ENCODE measurements at places on chromosomes 3 and 15.

DNA sequence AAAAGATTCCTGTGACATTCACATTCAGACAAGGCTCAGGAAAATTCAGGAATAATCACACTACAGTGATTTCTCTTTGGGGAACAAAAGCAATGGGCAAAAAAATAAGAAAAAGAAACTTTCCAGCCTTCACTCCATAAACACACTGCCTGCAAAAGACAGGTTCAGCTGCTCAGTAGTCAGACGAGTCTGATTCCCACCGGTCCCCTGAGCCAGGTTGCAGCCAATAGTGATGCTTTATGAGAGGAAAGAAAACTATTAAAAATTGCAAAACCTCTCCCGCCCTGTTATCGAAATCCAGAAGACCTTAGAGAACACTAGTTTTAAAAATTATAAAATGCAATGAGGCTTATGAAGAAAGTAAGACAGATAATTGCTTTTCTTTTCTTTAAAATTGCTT is 8.5 kb downstream of the PLCH1 start:
- DNase-seq = no peak

GRCh38 chr3:69872783-69873378 is 126.7 kb upstream of the SAMMSON start:
- no peak for DNase-seq

DNA sequence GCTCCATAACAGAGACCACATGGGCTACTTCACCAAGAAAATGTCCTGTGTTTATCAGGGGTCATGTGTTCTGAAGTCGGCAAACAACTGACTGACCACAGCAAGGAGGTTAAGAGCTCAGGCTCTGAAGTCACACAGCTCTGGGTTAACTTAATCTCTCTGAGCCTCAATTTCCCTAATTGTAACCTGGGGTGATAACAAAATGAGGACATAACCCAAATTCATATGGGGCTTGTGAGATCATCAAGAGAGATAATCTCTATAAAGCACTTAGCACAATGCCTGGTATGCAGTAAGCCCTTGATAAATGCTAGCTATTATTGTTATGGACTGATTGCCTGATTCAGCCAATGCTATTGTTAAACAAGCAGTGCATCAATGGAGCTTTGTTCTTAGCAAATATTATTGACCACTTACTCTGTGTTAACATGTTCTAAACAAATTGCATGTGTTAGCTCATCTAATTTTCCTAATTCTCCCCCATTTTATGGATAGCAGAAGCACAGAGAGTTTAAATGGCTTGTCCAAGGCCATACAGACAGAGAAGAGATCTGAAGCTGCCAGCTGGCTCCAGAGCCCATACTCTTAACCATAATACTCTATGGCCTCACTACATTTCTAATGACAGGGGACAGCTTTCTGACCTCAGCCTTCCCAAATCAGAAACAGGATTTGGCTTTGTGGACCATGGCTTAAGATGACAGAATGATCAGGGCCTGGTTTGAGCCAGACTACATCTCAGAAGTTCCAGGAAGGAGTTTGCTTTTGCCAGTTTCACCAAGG is 78.3 kb downstream of the SHQ1 start:
- no peak for DNase-seq

DNA sequence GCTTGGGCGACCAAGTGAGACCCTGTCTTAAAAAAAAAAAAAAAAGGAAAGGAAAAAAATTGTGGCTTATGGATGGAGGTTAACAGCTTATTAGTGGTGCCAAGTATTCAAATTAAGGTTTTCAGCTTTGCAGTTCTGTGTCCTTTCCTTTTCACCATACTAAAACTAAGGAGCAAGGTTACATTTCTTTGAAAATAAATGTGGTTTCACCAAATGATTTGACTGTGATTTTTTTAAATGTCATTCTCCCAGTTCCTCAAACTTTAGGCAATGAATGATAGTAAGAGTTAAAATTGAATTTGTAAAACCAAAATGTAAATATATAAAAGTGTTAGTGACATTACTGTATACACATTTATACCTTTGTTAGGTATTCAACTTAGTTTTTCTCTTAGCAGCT is 9.6 kb downstream of the CHRNA5 start:
- DNase-seq = no peak

DNA sequence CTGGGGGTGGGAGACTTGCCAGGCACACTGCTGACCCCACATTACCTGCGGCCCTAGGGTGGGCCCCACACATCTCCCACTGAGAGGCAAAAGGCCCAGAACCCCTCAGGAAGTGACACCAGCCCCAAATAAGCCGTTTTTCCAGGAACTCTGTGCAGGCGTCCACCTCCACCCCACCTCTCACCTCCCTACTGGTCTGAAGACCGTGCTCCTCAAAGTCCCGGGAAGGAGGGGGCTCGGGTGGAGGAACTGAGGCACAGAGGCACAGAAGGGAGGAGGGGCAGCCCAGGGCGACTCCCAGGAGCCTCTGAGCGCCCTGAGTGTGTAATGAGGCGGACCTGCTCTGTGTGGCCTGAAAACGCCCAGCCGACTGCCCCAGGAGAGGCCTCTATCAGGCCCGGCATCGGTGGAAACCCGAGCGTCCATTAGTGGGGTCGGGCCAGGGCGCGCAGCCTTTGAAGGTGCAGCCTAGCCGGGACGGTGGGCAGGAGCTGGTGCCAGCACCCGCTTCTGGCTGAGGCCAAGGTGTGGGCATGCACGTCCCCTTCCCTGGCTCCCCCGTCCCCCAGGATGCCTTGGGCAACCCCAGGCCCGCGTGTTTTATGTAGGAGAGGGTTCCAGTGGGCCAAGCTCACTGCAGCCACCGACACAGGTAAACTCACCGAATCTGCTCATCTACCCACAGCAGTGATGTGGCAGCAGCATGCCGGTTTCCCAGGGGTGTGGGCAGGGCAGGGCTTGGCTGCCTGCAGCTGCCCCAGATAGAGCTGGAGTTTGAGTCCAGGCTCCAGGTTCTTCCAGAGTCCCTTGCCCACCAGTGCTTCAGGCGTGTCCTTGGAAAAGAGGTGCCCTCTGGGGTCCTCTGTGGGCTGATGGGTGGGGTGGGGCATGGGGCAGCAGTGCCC is 55.8 kb downstream of the DNAJB8 start:
- DNase-seq = no peak

GRCh38 chr3:194573680-194574437 is 59.4 kb downstream of the TMEM44 start:
- DNase-seq = peak; percentile 33

- DNase-seq = no peak
These were observed 246.0 kb downstream of the MYRIP start for GRCh38 chr3:40055361-40055760.

- DNase-seq = no peak
These were observed 104.9 kb downstream of the MFSD1 start for GRCh38 chr3:158906749-158907148.

DNA sequence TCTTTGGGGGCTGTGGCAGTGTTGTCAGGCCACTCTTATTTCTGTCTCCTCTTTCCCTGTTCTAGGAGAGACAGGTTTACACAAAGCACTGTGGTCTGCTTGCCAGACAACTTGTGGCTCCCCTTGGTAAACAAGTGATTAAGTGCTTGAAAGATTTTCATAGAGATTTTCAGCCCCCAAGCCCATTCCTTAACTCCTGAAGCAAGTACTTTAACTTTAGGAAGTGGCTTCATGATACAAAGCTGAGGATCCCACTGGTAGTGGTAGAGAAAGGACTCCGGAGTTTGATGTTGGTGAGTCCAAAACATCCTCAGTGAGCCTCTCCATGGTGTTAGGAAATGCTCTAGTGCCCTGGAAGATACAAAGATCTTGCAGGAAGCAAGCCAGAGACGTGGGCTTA is 12.0 kb downstream of the ZBTB38 start:
- DNase-seq = no peak

Data from iPS DF 6.9 (cell line).